ENCODE measurements at places on chromosomes 1 and 21.

GRCh38 chr1:205988585-205988995 is 14.6 kb downstream of the RAB7B start:
- DNase-seq = no peak

- DNase-seq = no peak
Observed at GRCh38 chr1:13927736-13928135, 227.7 kb downstream of the PRDM2 start.

- DNase-seq = no peak
Observed at GRCh38 chr1:39488012-39488545, 3.4 kb upstream of the BMP8A start.

DNA sequence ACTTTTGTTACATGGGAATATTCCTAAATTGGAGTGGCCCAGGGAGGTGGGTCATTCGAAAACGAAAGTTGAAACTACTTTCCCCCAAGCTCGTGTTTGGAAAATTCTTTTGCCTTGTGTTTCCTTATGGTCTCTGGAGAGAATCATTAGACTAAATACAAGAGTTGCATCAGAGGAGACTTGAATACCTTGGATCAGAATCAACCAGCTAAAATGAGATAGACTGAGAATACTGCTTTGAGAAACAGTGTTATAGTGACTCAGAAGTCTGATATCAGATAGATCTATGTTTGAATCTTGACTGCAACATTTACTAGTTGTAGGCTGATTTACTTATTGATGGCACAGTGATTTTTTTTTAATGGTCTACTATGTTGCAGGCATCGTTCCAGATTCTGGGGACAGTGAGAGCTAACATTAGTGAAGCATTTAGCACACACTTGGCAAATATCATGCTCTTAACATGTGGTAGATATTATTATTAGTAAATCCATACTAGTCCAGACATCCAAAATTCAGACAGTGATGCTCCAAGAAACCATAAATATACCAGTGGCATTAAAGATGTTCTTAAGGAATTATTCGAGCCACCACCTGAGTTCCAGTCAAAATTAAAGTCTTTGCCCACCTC is 12.9 kb upstream of the ACTN2 start:
- DNase-seq = no peak

DNA sequence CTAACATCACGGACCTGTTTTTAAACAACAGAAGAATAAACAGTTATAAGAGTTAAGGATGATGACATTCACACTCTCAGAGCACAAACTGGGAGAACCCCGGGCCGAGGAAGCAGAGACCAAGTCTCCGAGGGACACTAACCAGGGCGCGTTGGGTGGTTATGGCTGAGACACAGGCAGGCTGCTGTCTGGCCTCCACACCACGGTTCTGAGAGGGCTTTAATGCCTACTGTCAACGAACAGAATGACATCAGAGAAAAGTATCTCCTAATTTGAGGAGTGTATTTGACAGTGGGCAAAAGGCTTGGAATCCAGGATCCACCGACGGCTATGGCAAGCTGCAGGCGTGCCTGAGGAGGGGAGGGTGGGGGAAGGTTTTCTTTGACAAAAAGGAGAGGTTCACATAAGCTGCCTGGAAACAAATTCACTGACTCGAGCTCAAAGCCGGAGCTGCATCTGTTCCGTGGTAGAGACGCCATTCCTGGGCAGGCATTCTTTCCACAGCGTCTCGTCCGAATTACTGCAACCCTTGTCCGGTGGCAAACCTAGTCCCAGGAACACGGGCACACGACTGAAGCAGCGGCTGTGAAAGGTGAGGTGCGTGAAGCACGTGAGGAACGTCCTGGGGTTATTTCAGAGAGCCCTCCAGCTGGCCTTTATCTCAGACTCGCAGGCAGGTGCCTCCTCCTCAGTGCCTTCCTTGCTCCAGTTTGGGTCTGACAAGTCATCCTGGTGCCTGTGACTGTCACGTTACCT is 9.4 kb downstream of the POFUT2 start:
- no peak for DNase-seq

GRCh38 chr1:10280439-10281350 is 70.3 kb downstream of the KIF1B start:
- no peak for DNase-seq
